ENCODE measurements at places on chromosomes 4 and X.

GRCh38 chr4:102400898-102401297 is 55.6 kb upstream of the SLC39A8 start:
- DNase-seq, result no peak

DNA sequence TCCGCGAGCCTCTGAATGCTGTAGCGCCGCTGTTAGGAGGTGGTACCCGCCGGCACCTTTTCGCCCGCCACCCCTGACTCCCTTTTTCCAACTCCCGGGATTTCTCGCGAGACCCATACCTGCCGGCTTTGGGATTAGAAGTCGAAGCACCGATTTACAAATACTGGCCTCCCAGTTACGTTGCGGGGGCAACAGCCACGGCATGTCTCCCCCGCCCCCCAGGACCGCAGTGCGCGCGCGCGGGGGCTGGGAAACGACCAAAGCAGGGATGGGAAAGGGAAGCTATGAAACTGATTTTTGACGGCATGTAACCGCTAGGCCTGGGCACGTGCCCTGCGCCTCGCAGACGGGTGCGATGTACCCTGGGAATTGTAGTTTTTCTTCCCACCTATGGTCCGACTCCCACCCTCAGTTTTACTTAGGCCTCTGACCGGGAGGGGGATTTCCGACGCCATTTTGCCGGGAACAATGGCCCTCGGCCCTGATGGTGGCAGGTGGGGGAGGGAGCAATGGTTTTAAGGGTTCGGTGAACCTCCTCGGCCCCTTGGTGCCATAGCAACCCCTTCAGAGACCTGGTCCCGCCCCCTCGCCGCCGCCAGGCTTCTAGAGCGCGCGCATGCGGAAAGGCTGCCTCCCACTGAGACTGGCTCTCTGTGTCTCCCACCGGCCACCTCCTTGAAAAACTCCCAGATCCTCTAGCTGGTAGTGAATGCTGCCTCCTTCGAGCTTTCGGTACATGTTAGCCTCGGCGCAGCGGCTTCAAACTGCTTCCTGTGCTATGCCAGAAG is 772 bp upstream of the WNK3 start:
- DNase-seq, result no peak

GRCh38 chrX:12080265-12080664 is 58.0 kb upstream of the FRMPD4 start:
- DNase-seq, result no peak

GRCh38 chr4:86117705-86118302 is 242.0 kb downstream of the MAPK10 start:
- no peak for DNase-seq

DNA sequence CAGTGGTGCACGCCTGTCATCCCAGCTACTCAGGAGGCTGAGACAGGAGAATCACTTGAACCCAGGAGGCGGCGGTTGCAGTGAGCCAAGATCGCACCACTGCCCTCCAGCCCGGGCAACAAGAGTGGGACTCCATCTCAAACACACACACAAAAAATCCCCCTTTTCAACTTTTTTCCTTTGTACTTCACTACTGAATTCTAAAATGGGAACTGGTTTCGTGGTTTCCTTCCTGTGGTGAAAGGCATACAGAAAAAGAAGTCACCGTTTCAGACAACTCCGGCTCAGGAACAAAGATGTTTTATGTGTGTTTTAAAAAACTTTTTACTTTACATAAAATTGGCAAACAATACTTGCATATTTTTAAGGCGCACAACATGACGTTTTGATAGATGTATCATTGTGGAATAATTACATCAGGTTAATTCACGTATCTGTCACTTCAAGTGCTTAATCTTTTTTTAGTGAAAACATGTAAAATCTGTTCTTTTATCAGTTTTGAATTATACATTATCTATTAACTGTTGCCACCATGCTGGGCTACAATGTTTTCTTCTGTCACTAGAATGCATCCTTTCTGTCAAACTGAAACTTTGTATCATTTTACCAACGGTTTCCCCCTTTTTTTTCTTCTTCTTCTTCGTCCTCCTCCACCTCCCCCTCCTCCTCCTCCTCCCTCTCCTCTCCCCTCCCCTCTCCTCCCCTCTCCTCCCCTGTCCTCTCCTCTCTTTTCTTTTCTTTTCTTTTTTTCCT is 186.0 kb downstream of the CRLF2 start:
- no peak for DNase-seq

DNA sequence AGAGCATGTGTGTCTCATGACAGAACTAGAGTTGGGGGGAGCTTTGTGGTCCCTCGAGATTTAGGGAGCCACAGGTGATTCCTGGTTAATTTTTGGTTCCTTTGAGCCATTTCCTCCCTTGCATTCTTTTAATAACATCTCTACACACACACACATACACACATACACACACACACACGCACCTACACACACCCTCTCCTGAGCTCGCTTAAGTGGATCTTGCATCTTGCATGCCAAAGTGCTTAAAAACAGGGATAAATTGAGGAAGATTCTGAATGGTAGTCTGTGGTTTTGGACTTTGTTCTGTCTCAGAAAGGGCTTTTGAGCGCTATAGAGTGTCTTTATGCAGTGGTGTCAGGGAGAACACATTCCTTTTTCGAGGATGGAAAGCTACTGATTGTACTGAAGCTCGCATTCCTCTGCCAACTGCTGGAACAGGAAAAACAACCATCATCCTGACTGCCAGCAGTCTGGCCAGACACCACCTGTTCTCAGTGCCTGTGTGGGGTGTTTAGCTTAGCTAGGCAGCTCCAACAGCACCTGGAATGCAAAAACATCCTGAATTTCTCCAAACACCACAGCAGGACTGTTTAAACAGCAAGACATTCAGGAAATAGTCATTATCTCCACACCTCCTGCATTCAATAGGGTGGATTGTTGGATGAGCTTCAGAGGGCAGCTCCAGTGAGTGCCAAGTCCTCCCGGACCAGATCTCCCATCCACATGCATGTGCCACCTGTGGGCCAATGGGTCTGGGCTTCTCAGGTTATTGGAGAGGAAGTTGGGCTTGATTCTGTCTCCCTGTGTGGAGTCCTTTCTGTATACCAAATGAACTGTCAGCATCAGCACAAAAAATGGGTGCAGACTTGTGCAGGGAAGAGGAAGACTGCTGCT is 21.9 kb upstream of the IGFBP7 start:
- DNase-seq, result peak; percentile 51

- no peak for DNase-seq
Observed at GRCh38 chr4:132065940-132066495, 1083.1 kb upstream of the PCDH10 start.

DNA sequence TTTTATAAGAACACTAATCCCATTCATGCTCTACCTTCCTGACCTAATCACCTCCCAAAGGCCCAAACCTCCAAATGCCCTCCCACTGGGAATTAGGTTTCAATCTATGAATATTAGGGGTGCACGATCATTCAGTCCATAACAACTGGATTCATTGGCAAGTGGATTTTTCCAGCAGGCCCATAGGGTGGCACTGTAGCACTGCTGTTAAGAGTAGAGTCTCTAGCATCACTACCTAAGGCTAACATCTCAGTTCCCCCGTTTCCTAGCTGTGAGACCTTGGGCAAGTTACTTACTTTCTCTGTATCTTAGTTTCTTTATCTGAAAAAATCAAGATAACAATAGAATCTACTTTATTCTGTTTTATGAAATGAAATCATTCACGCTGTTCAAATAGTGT is 315.8 kb downstream of the STIM2 start:
- peak; percentile 67 for DNase-seq

DNA sequence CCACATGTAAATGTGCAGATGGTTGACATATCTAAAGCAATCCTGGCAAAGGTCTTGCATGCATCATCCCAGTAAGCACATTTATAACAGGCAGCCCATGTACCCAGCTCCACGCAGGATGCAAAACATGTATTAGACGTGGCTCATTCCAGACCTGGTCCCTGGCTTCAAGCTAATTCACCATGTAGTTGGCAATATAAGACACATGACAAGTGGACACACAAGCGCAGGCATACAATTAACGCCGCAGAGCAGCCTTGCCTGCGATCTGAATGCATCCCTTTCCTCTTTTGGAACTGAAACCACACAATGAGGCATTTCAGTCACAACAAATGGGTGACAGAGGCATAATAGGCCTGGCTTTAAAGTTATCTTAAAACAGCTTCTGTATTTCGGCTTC is 114.5 kb upstream of the TRIM2 start:
- DNase-seq, result no peak

GRCh38 chr4:165634766-165635165 is 238.3 kb upstream of the TLL1 start:
- DNase-seq, result no peak

DNA sequence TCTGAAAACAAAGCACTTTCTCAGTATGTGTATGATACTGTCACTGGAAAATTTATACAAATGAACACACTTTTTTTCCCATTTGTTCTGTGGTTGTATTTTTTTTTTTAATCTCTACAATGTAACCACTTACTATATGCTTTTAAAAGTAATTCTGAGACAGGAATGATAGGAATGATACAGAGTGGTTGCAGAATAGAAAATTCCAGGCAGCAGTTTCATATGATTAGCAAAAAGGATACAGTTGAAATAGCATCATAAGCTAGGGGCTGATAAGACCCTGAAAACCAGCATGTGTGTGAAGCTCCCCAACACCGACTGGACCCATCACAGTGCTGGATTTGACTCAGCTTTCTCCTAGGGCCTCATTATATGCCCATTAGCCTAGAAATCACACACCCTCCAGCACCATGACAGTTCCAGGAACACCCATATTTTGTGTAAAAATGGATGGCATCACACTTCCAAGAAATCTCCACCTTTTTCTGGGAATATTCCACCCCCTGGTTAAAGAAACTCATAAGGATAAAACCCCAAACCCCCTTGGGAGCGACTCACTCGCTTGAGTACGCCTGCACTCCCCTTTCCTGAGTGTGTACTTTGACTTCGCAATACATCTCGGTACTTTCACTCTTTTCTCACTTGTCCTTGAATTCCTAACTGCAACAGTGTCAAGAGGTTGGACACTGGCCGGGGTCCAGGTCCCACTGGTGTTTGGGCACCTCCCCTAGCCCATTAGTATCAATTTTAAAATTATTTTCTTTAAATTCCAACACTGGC is 77.4 kb upstream of the AGA start:
- no peak for DNase-seq

DNA sequence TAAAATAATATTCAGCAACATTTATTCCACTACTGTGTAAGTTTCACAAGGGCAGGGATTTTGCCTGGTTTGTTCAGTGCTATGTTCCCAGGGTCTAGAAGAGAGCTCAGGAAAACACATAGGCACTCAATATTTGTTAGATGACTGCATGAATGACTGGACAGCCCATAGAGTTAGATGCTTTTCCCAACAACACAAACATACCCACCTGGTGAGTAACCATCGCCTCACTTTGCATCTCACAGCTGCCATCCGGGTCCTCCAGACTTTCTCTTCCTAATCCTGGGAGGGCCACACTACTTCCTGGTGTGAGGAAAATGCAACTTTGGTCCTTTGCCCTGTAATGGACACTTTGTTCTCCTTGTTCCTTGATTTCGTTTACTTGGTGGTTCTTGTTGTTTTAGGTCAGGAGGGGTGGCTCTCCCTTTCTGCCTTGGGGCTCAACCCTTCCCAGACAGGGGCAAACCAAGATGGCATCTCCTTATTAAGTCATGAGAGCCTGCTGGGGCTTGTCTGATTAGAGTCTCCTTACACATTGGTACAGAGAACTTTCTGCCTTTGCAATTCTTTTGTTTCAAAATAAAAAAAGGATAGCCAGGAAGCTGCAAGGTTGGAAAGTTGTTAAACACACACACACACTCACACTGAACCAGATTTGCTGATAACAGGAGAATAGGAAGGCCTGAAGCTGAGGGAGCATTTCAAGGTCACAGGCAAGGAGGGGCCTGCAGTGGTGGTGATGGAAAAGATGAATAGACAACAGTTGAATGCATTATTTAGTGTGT is 190.6 kb downstream of the MID1IP1 start:
- no peak for DNase-seq

- no peak for DNase-seq
Observed at GRCh38 chr4:82452026-82452425, 21.6 kb downstream of the ENOPH1 start.

GRCh38 chr4:87425711-87426110 is 3.3 kb downstream of the NUDT9 start:
- DNase-seq, result no peak

GRCh38 chrX:127276326-127276725 is 456.8 kb downstream of the PRR32 start:
- no peak for DNase-seq

GRCh38 chr4:169253904-169254303 is 16.9 kb downstream of the SH3RF1 start:
- no peak for DNase-seq

DNA sequence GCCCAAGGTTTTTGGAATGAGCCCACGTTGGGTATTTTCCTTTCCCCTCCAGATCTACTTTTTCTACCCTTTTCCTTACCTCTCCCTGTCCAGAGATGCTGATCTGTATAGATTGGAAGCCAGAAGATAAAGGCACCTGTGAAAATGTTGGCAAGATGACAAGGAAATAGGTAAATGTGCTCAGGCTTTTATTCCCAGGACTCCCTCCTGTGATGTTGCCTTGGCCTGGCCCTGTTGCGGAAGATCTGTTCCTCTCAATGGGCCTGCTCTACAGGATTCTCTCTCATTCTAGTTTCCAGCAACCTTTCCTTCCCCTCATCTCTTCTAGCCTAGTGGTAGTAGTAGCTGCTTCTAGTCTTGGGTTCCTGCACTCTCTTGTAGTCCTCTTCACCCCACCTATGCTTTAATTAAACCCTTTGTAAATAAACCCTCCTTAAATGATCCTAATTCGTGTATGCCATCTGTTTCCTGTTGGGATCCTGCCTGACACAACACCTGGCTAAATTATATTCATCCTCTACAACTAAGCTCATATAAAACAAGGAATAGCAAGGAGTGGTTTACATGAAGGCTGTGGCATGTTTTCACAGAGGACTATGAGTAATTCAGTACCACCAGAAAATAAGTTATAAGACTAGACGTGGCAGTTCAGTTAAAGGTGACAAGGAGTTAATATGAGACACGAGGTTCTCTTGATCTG is 95.7 kb upstream of the MAOA start:
- peak; percentile 5 for DNase-seq

- DNase-seq, result no peak
Observed at GRCh38 chrX:43676971-43677572, 21.0 kb downstream of the MAOA start.

DNA sequence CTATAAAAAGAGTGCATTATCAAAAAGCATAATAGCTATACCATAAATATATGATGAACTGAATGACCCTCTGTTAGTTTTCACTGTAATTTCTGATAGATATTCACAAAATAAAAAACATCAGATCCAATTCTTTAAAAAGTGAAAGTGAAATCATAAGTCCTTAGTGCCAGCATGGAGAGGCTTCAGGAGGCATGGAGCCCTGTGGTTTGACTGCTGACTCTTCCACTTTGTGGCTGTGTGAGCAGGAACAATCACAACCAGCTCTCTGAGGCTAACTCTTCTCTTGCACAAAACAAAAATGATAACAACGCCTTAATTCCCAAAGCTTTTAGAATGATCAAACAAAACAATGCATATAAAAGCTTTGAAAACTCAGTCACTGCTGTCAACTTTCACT is 1143.9 kb downstream of the PDHA2 start:
- DNase-seq, result no peak

GRCh38 chr4:163748449-163748848 is 254.0 kb downstream of the TMA16 start:
- DNase-seq, result peak; percentile 70
